ENCODE measurements at places on chromosomes 1 and 21.

DNA sequence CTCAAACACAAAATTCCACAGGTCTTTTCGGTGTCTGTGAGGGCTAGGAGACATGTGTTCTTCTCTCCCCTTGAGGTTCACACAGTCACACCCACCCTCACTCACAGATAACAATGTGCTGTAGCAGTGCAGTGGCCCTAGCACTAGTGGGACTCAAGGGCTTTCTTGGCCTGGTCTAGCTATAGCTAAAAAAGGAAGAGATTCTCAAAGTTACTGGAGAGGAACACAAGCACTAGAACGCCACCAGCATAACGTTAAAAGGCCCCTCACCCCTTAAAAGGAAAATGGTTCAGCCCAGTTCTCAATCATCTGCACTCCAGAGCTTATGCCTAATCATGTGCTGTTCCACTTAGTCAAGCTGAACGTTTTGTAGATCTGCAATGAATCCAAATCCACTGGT is 39.5 kb downstream of the RGS8 start:
- DNase-seq = no peak

DNA sequence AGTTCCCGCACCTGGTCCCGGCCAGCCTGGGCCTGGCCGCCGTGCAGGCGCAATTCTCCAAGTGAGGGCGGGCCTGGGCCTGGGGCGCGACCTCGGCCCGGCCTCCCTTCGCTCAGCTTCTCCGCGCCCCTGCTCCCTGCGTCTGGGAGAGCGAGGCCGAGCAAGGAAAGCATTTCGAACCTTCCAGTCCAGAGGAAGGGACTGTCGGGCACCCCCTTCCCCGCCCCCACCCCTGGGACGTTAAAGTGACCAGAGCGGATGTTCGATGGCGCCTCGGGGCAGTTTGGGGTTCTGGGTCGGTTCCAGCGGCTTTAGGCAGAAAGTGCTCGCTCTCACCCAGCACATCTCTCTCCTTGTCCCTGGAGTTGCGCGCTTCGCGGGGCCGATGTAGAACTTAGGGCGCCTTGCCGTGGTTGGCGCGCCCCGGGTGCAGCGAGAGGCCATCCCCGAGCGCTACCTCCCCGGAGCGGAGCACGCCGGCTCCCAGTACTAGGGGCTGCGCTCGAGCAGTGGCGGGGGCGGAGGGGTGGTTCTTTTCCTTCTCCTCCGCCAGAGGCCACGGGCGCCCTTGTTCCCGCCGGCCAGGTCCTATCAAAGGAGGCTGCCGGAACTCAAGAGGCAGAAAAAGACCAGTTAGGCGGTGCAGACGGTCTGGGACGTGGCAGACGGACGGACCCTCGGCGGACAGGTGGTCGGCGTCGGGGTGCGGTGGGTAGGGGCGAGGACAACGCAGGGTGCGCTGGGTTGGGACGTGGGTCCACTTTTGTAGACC is 1.2 kb downstream of the OLIG1 start:
- peak; percentile 33 for DNase-seq

DNA sequence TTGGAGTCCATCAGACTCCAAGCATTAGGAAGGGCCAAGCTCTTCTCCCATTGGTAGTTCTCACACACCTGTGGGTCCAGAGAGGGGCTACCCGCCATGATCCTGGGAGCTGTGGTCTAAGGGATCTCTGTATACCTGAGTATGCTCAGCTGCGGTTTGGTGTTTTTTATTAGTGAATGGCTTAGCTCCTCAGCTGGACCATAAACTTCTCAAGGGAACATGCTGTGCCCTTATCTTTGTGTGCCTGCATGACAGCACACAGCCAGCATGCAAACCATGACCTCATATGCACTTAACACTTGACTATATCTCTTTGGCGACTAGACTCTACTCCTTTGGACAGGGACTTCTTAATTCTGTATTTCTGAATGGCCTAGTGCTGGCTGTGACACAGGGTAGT is 94.5 kb downstream of the CD58 start:
- DNase-seq = no peak

- DNase-seq = no peak
These were observed 128.5 kb upstream of the GALNT2 start for GRCh38 chr1:229938551-229938950.

DNA sequence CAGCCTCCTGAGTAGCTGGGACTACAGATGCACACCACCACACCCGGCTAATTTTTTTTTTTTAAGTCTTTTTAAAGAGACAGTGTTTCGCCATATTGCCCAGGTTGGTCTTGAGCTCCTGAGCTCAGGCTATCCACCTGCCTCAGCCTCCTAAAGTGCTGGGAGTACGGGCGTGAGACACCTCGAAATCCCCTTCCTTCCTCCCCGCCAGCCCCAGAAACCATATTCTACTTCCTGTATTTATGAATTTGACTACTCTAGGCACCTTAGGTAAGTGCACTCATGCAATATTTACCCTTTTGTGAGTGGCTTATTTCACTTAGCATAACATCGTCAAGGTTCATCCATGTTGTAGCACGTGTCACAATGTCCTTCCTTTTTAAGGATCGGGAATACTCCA is 6.9 kb upstream of the LRP8 start:
- no peak for DNase-seq

DNA sequence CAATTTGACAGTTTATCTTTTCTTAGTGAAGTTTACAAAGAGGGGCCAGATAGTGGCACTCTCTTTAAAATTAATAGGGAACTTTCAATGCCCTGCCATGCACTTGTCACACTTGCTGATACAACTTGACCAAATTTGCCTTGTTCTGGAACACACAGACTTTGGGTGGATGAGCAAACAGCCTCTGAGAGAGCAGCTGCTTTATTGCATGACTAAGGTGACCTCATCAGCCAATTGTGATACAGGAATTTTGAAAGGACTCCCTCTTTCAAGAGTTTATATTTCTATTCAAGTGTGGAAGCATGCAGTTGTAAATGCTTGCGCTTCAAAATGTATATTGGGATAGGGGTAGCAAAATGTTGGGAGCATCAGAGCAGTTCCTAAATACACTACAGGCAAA is 2.1 kb upstream of the RGS1 start:
- DNase-seq = no peak

- no peak for DNase-seq
These were observed 189.0 kb upstream of the ZRANB2 start for GRCh38 chr1:71269818-71270217.

DNA sequence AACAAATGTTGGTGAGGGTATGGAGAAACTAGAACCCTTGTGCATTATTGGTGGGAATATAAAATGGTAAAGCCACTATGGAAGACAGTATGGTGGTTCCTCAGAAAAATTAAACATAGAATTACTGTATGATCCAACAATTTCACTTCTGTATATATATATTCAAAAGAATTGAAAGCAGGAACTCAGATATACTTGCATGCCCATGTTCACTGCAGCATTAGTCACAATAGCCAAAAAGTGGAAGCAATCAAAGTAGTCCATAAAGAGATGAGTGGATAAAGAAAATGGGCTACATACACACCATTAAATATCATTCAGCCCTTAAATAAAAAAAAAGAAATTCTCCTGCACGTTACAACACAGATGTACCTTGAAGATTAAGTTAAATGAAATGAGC is 34.1 kb downstream of the ABL2 start:
- DNase-seq = no peak

GRCh38 chr1:186409091-186409490 is 33.5 kb downstream of the ODR4 start:
- no peak for DNase-seq

DNA sequence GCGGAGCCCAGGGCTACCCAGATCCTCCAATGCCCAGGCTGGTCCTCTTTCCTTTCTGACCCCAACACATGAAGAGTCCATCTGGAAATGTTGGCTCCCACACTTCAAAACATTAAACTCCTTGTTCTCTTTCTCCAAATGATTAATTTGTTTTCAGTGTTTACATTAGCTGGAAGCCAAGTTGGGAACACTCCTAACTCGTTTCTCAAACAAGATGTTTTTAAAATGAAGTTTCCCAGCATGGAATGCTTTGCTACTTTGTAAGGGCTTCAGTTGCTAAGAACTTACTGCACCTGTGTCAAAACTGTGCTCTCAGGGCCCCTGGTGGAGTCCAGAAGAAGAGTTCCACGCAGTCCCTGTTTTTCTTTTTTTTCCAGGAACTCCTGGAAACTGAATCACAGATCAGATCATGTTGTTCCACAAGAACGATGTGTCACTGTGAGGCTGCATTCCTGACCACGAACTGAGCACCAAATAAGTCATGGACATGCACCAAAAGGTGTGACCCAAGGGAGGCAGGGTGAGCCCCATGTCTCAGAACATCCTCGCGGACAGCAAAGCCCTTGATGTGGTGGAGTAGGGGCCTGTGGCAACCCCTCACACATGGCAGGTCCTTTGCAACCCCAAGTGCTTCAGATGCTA is 257.3 kb downstream of the KCNJ6 start:
- no peak for DNase-seq

DNA sequence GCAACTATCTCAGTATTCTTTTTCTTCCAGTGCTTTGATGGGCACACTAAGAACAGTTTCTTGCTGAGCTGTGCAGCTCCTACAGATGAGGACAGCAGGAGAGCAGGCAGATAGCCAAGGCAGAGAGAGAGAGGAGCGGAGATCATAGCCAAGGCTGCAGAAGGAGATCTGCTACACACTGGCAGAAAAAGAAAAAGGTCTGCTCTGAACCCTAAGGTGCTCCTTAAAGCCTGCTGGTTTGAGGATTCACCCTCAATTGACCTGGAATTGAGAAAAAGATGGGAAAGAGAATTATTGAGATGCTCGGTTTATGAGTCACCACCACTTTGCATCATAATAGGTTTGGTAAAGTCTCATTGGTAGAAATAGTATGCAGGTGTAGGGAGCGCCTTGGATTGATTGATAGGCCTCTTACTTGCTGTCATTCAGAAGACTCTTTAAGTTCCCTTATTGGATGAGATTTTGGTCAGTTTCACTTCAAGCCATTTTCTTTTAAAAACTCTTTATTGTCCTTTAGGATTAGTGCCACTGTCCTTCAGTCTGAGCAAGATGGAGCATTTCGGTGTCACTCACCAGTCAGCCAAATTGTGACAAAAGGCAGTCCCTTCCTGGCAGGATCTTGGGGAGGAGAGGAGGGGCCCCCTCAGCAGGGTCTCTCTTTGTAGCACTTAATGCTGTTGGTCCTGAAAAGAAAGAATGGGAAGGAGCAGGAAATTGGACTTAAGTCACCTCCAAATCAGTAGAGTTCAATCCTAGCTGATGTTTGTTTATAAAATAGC is 685.0 kb downstream of the ADGRL2 start:
- DNase-seq = no peak

GRCh38 chr21:16113052-16113715 is 383.4 kb downstream of the USP25 start:
- DNase-seq = no peak

GRCh38 chr1:6108937-6109614 is 63.4 kb downstream of the KCNAB2 start:
- DNase-seq = peak; percentile 62

DNA sequence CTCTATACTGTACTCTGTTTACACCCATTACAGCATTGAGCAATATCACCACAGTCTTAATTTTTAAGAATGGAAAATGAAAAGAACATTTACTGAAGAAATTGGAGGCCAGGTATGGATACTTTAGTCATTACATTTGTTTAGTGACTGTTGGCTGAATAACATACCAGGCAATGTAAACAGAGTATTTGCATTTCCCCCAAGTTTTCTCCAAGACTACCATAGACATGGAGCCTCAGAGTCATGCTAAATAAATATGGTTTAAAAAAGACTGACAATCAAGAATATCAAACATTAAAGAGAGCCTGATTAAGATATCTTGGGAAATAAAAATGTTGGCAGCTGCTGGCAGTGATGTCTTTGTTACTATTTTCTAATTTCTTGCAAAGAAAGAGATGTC is 136.9 kb upstream of the ADAMTS5 start:
- no peak for DNase-seq

- peak; percentile 81 for DNase-seq
These were observed 532.8 kb downstream of the MATN1 start for GRCh38 chr1:30190511-30191153.

- no peak for DNase-seq
These were observed 42.9 kb downstream of the VPS13D start for GRCh38 chr1:12272770-12273169.

GRCh38 chr1:6024376-6024775 is 21.3 kb upstream of the KCNAB2 start:
- no peak for DNase-seq

GRCh38 chr1:45026446-45026845 is 14.4 kb downstream of the UROD start:
- no peak for DNase-seq

DNA sequence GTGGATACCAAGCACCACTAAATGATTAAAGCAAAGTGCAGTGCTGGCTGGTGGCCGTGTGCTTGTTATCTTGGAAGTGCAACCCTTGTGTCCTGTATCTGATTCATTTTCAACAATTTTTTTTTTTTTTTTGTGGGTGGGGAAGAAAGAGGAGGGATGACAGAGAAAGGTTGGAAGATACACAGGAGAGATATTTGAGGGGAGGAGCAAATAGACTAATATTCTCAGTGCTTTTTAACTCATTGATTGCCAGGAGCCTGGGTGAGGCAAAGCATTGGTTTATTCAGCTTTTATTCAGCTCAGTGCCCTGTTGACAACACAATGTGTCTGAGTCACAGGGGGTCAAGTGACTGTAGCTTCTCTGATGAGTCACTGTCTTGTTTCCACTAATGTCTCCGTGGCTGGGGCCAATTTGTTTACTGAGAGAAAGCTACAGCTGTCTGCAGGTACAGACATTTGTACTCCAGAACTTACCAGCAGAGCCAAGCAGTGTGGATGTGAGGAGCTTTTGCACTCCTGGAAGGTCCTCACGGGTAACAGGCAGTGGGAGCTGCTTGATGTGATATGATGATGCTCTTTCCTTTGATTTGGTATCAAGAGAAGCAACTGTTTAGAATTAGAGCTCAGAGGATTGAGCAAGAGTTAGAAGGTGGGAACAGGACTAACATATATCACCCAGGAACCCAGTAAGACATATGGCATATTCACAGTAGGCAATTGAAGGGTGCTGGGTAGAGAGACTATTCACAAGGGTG is 23.6 kb upstream of the DNM3 start:
- DNase-seq = no peak

DNA sequence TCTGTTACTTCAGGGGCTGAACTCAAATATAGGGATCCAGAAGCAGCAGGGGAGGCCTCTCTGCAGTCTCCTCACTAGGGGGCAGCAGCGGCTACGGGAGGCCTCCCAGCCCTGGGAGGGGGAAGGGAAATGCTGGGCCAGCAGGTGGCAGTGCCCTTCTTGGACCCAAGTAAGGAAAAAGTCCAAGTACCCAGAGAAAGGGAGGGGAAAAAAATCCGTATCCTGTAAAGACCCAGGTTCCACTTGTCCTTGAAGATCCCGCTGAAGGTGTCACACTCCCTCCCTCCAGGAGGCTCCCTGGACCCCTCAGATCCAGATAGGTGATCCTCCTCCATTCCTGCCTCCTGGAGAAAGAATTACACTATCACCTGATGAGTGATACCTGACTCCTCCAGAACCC is 14.1 kb upstream of the NUAK2 start:
- DNase-seq = peak; percentile 96

DNA sequence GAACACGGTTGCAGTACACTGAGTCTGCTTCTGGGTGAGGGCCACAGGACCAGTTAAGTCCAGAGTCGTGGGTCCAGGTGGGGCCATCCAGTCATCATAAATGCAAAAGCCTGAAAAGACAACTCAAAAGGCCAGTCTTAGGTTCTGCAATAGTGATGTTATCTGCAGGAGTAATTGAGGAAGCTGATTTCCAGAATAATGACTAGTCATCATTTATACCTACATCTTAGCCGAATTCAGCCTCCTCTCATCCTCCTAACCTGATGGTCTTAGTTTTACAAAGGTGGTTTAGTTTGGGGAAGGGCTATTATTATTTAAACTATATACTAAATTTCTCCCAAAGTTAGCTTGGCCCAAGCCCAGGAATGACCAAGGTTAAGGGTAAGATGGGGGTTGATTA is 23.5 kb upstream of the SLC5A9 start:
- DNase-seq = no peak

Data from NCI-H82 (cell line).